ENCODE measurements at places on chromosomes 13 and 19.
A peak's percentile ranks its signal among the peaks of the same experiment; 100 is the strongest.

GRCh38 chr13:75055296-75055695, 426.7 kb downstream of the TBC1D4 start:
- no peak for DNase-seq

GRCh38 chr19:29965492-29965891, 23.5 kb downstream of the URI1 start:
- DNase-seq = no peak

- DNase-seq = no peak
Measured at GRCh38 chr13:52665325-52665724, 12.7 kb downstream of the SUGT1 start.

- DNase-seq = no peak
Measured at GRCh38 chr19:35407619-35408018, 36.8 kb downstream of the GPR42 start.

DNA sequence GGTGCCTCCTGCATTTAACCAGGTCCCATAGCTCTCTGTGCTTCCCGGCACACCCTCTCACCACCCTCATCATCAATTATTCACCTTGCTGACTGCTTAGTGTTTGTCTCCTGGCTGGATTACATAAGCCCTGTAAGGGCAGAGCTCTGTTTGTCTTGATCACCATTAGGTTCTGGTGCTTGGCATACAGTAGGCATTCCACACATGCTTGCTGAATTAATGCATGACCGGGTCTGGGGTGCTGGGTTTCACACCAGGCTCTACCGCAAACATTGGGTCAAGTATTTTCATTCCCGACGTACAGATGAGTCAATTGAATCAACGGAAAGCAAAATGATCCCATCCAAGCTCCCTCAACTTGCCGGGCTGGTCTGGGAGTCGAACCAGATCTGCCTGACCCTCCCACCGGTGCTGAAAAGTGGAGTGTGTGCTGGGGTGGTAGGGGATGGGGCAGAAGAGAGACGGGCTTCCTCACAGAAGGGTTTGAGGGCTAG, 28.5 kb downstream of the VAV1 start:
- DNase-seq = no peak

DNA sequence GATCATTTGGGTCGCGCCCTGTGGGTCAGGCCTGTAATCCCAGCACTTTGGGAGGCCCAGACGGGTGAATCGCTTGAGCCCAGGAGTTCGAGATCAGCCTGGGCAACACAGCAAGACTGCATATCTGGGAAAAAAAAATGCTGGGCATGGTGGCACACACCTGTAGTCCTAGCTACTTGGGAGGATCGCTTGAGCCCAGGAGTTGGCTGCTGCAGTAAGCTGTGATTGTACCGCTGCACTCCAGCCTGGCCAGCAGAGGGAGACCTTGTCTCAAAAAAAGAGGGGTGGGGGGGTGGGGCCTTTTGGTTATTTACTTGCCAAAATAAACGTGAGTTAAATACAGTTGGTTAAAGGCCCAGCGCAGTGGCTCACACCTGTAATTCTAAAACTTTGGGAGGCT, 9.8 kb upstream of the ZNF544 start:
- no peak for DNase-seq

DNA sequence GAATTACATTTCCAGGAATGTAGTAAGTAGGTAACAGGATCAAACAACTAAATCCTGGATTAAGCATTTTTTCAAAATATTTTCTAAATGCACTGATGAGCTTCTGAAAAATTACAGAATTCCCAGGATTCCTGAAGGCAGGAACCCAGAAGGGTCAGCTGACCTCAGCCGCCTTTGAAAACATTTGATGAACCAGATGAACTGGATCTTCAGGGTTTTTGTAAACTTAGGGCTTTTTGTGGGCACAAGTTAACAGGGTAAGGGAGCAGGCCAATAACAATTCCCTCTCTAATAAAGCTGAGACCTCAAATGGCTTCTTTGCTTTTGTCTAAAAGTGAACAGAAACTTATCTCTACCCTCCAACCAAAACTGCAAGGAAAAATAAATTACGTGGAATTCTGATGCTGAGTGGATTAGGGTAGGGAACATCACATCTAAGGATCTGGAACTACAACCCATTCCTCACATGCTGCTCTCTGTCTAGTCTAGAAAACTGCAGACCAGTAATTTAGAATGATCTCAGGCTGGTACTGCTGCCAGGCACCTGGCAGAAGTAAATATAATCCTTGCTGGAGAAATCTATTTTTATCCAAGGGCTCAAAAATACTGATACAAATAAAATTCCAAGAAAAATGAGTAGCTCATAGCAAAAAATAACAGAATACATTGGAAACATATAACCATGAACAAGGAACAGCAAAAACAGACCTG, 48.2 kb upstream of the N4BP2L1 start:
- no peak for DNase-seq

DNA sequence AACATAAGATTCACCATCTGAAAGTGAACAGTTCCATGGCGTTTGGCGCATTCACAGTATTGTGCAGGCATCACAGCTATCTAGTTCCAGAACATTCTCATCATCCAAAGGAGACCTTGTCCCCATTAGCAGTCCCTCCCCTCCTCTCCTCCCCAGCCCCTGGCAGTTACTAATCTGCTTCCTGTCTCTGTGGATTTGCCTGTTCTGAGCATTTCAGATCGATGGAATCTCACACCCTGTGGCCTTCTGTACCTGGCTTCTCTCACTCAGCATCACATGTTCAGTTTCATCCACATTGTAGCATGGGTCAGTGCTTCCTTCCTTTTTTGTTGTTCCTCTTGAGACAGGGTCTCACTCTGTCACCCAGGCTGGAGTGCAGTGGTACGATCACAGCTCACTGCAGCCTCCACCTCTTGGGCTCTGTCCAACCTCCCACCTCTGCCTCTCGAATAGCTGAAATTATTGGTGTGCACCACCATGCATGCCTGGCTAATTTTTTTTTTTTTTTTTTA, 34.6 kb downstream of the CRTC1 start:
- DNase-seq = no peak

DNA sequence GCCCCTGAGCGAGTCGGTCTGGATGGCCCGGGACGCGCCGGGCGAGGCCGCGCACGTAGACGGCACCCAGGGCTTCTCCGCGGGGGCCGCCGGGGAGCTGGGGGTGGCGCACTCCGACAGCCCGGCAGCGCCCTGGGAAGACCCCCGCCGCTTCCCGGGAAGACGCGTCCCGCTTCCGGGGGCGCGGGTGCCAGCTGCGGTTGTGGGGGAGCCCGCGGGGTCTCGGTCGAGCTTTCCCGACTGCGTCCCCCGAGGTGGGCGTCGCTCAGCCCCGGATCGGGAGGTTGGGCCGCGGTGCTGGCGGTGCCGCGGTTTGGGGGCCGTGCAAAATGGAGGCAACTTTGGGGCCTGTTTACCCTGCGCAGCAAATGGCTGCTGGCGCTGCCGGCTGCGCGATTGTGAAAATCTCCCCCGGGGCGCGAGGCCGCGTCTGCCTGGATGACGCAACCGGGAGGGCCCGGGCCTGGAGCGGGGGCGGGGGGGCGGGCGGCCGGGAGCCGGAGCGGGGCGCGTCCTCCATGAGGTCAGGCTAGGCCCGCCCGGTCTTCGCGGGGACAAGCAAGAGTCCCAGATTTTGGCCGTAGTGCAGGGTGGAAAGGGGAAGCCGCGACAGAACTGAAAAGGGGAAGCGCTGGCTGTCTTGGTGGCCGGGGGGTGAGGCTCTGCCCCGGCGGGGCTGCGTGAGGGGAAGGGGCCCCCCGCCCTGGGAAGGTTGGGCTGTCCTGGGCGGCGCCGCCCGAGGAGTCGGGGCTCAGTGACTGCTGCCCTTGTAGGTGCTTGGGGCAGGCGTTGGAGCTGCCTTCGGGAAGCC, 11.3 kb downstream of the PEAK3 start:
- DNase-seq = peak; percentile 62

DNA sequence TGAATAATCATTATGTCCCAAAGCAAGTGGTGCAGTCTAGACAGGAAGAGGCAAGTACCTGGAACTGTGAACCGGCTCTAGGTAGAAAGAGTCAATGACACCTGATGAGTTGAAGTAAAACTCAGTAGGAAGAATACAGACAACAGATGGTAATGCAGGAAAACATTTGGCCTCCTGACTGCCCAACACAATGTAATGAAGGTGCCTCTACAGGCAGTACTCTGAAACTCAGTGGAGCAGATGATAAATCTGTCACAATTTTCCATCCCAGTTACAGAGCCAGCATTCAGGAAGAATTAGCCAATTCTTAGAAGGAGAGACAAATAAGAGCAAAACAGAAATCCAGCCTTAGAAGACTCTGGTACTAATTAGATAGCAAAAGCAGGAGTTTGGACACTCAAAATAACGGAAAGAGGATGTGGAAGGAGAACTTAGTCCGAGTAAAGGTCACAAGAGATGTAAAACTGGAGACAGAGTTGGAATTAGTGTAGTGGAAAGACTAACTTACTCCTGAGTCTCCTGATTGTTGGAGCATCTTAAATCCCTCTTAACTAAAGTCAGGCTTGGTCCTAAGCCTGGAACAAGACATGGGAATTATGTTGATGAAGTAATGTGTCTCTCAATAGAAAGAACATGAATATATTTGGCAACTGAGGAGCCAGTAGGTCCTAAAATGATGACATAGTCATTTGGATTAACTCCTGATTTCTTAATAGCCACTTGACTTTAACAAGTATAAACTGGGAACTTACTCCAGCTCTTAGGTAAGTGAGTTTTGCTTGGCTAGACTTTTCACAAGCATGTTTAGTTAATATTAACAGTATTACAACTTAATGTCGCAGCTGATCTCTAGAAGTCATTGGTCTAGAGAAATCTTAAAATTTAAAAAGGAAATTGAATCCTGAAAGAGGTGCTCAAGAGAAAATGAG, 457.3 kb upstream of the MIR17HG start:
- no peak for DNase-seq

DNA sequence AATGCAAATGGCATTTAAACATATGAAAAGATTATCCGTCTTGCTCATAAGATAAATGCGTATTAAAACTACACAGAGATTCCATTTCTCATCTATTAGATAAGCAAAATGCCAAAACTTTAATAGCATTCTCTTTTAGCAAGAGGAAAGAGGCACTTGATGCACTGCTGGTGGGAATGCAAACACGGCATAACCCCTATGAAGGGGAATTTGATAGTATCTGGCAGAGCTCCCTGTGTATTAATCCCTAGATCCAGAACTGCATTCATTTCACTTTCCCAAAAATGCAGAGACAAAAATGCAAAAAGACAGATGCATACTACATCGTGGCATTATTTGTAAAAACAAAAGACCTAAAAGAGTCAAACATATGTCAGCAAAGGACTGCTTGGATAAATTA, 193.6 kb upstream of the STARD13 start:
- DNase-seq = no peak

DNA sequence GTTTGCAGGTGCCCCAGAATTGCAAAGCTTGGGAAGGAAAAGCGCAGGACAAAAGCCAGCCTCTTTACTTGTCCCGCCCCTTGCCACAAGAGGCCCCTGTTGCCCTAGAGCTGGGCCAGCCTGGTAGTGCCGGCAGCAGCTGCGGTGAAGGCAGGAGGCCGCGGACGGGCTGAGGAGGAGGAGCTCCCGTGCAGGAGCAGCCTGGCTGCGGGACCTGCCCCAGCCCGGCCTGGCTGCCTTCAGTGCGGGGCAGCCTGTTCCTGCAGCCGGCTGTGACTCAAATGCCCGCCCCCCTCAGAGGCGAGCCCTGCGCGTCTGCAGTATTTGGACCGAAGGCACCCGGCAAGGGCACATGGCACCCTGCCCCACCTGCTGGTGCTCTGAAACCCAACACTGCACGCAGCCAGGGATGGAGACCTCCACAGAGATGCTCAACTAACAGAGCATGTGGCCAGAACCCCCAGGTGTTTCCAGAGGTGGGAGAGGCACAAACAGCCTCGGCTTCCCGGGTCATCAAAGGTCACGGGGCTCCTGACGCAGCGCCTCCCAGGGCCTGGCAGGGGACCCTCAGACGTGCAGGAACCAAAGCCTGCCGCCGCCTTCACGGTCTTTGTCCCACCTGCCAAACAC, 29.7 kb downstream of the NAXD start:
- peak; percentile 25 for DNase-seq

GRCh38 chr19:56667311-56667870, 4.2 kb downstream of the ZNF835 start:
- no peak for DNase-seq

DNA sequence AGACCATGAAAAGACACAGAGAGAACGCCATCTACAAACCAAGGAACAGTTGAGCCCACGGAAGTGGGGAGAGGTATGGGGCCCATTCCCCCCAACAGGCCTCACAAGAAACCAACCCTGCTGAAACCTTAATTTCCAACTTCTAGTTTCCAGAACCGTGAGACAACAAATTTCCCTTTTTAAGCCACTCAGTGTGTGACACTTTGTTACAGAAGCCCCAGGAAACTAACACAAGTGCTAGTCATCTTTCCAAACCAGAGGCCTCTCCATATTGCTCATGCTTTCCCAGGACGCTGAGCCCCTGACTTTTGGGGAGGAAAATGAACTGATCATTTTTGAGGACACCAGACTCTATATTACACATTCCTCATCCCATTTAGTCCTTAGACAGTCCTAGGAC, 186.8 kb downstream of the NUFIP1 start:
- DNase-seq = no peak

DNA sequence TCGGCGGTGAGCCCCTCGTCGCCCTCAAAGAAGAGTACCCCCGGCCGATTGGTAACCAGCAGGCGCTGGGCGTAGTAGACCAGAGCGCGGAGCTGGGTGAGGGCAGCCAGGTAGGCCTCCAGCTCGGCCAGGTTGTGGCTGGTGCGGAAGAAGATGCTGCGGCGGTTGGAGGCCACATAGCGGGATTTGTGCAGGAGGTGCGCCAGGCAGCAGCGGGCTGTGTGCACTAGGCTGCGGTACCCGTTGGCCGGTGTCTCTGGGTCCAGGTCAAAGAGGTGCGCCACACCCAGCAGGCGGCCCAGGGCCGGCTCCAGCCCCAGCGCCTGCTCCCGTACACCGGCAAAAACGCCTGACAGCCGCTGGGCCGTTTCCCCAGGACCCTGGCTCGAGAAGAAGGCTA, 16.8 kb downstream of the LIPE start:
- no peak for DNase-seq

- no peak for DNase-seq
Measured at GRCh38 chr13:71408416-71408815, 458.6 kb downstream of the DACH1 start.

- no peak for DNase-seq
Measured at GRCh38 chr13:97537110-97537509, 103.1 kb downstream of the RAP2A start.

DNA sequence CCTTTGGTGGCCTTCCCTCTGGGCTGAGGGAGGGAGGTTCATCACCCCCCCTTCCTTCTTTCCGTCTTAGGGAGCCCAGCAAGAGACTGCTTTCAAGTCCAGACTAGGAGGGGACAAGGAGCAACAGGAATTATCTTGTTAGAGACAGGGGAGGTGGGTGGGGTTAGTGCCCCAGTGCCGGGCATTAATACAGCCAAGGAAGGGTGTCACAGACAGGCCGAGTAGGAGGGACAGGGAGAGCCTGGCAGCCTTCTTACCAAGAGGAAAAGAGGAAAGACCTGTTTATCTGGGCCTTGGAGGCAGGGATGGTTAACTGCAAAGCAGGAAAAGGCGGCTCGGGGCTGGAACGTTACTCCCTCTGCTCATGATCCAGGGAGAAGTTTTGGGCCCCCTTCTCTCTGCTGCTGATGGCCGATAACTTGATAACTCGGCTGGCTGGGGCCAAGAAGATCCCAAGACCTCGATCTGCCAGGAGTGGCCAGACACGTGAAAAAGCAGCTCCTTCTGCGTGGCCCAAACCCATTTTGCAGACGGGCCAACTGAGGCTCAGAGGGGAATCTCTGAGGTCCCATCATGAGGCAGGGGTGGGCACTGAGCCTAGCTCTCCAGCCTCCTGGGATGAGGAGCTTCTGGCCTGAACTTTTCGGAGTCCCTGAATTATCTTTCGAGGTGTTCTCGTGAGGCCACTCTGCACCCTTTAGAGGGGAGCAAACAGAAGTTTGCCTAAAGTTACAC, 79.3 kb downstream of the PTPRS start:
- no peak for DNase-seq

GRCh38 chr13:63942372-63942771, 2526.7 kb upstream of the PCDH20 start:
- no peak for DNase-seq

Measured in CD4-positive, alpha-beta T cell (primary cell).